Astrocyte (in vitro differentiated cells and primary cell): ENCODE measurements at places on chromosomes 2 and 18. TPM values are rescaled to one million over a fixed set of nuclear protein-coding genes. Genes with fewer than 3 reads are reported as not detected.

GRCh38 chr2:4090668-4091630 is 387.6 kb downstream of the DCDC2C start:
- DNase-seq: no peak
- no peaks in the 10 kb centered on the region for H3K27me3 ChIP-seq
- H3K4me3 ChIP-seq: no peak overlapping the region
- no peaks in the 10 kb centered on the region for H3K4me1 ChIP-seq
- H3K36me3 ChIP-seq: no peaks in the 10 kb centered on the region

- DNase-seq: no peak
- no peak overlapping the region for H3K4me3 ChIP-seq
- H3K36me3 ChIP-seq: no peaks in the 10 kb centered on the region
- peaks cover 6% of the 10 kb centered on the region for H3K4me1 ChIP-seq
Observed at GRCh38 chr2:88176352-88176984, 6.3 kb downstream of the THNSL2 start.

GRCh38 chr2:189393440-189394111 is 47.7 kb upstream of the WDR75 start:
- peak; percentile 98 for DNase-seq
- peak overlapping the region; percentile 25 for H3K4me3 ChIP-seq
- peaks cover 10% of the 10 kb centered on the region for H3K4me1 ChIP-seq
- peak overlapping the region; percentile 67 for H3K27ac ChIP-seq
- H3K36me3 ChIP-seq: no peaks in the 10 kb centered on the region

SLC38A11 gene
- total RNA-seq: not detected in 2 replicates

GRCh38 chr2:34093790-34094189 is 494.7 kb upstream of the FAM98A start:
- no peaks in the 10 kb centered on the region for H3K27me3 ChIP-seq
- no peak for DNase-seq
- H3K36me3 ChIP-seq: no peaks in the 10 kb centered on the region

GRCh38 chr2:213229814-213230213 is 54.5 kb upstream of the SPAG16 start:
- H3K36me3 ChIP-seq: no peaks in the 10 kb centered on the region
- no peak overlapping the region for H3K27ac ChIP-seq
- DNase-seq: peak; percentile 80

GRCh38 chr2:109196081-109196875 is 67.3 kb downstream of the SH3RF3 start:
- H3K27ac ChIP-seq: no peak overlapping the region
- no peaks in the 10 kb centered on the region for H3K36me3 ChIP-seq
- H3K4me1 ChIP-seq: no peaks in the 10 kb centered on the region
- no peak overlapping the region for H3K4me3 ChIP-seq

DNA sequence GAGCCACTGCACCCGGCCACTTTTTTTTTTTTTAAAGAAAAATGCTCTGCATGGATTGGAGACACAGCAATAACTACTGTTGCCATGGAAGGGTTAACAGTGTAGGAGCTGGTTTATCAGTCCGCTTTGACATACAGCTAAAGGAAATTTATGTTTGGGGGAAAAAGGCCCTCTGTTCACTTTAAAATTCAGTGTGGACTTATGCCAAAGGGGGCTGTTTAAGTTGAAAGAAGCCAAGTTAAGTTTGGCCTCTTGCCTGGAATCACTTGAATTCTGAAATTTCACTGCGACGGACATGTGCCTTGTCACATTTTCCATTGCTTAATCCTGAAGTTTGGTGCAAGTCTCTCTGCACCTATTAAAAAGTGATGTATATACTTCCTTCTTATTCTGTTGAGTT is 3.1 kb downstream of the KCNE4 start:
- peak; percentile 73 for DNase-seq
- peak overlapping the region; percentile 3 for H3K27ac ChIP-seq
- no peaks in the 10 kb centered on the region for H3K36me3 ChIP-seq
- no peaks in the 10 kb centered on the region for H3K27me3 ChIP-seq
- H3K4me1 ChIP-seq: peaks cover 27% of the 10 kb centered on the region

STRADB gene
- 39.9 and 40.5 TPM in 2 replicates for total RNA-seq

- no peaks in the 10 kb centered on the region for H3K27me3 ChIP-seq
- H3K27ac ChIP-seq: no peak overlapping the region
- no peak for DNase-seq
- no peaks in the 10 kb centered on the region for H3K36me3 ChIP-seq
- peaks cover 36% of the 10 kb centered on the region for H3K4me1 ChIP-seq
Observed at GRCh38 chr2:46810195-46810594, 105.4 kb downstream of the MCFD2 start.

DNA sequence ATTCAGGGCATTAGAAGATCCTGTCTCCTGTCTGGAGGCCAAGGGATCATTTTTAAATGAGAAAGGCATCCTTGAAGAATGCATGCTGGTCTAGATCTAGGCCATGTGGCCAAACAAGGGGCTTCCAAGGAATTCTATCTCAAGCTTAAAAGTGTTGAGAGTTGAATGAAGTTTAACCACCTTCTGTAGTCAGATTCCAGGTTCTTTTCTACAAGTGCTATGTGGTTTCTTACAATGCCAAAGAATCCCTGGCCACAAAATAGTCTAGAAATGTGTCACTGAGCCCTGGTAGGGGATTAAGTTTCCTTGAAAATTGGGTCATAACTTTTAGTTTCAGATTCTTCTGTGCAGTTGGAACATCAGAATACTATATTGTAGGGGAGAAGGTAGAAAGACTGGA is 640.7 kb upstream of the ACVR2A start:
- H3K4me1 ChIP-seq: no peaks in the 10 kb centered on the region
- H3K27me3 ChIP-seq: no peaks in the 10 kb centered on the region
- DNase-seq: peak; percentile 97
- H3K4me3 ChIP-seq: no peak overlapping the region
- peak overlapping the region; percentile 36 for H3K27ac ChIP-seq
